ENCODE measurements at places on chromosomes 6 and 20. TPM values are rescaled to one million over a fixed set of nuclear protein-coding genes. Genes with fewer than 3 reads are reported as not detected.

DNA sequence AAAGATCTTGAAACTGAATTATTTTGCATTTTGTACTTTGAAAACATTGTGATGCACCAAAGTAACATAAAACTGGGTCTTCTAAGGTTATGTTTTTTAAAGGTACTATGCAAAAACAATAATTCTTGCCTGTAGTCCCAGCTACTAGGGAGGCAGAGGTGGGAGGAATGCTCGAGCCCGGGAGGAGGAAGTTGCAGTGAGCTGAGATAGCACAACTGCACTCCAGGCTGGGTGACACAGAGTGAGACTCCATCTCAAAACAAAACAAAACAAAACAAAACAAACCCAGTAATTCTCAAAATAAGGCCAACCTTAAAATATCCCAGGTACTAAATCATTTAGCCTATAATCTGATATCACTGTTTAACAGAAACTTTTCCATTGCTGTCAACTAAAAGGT lies 269.6 kb downstream of the KHDC1L start:
- peaks cover 28% of the 10 kb centered on the region for H3K4me1 ChIP-seq
- H3K27me3 ChIP-seq: no peaks in the 10 kb centered on the region
- no peak overlapping the region for H3K27ac ChIP-seq
- DNase-seq: no peak

The TBXT gene
- not detected for total RNA-seq

- H3K27ac ChIP-seq: no peak overlapping the region
- no peaks in the 10 kb centered on the region for H3K4me1 ChIP-seq
- no peaks in the 10 kb centered on the region for H3K36me3 ChIP-seq
Observed at GRCh38 chr6:12504325-12504966, 212.1 kb upstream of the PHACTR1 start.

The RWDD2A gene
- total RNA-seq: 6.1 TPM

DNA sequence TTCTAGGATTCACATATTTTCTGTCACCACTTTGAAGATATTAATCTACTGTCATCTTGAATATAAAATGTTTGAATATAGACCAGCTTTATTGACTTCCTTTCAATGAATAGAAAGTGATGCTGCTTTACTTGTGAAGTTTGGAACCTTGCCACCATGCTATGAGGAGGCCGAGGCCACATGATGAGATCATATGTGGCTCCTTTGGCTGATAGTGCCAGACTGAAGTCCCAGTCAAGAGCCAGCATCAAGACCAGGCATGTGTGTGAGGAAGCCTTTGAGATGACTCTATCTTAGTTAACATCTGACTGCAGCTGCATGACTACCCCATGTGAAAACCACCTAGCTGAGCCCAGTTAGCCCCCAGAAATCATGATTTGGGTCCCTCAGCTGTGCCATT lies 169.5 kb downstream of the OTOR start:
- DNase-seq: peak; percentile 36
- H3K27ac ChIP-seq: no peak overlapping the region
- H3K4me1 ChIP-seq: peaks cover 6% of the 10 kb centered on the region
- H3K27me3 ChIP-seq: no peaks in the 10 kb centered on the region
- H3K4me3 ChIP-seq: no peak overlapping the region

The ECT2L gene
- total RNA-seq: not detected

DNA sequence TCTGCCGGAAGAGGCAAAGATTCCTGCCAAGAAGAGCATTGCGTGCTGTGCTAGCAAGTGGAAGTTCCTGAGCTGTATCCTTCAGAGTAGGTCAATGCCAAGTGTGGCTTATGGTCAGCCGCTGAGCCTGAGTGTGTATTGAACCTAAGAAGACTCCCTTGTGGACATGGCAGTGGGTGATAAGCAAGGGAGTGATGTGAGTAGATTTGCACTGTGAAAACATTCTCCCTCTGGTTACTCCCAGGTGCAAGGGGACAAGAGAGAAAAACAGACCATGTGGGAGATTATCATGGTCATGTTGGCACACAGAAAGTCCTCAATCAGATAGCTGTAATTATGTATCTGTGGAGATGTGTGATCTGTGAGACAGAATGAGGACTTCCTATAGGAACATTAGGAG lies 6.1 kb upstream of the TMEM74B start:
- H3K4me3 ChIP-seq: no peak overlapping the region
- H3K27me3 ChIP-seq: peaks cover 53% of the 10 kb centered on the region
- DNase-seq: no peak
- no peak overlapping the region for H3K27ac ChIP-seq
- H3K36me3 ChIP-seq: no peaks in the 10 kb centered on the region

- no peak overlapping the region for H3K27ac ChIP-seq
- H3K4me3 ChIP-seq: no peak overlapping the region
- peaks cover 4% of the 10 kb centered on the region for H3K4me1 ChIP-seq
- H3K36me3 ChIP-seq: no peaks in the 10 kb centered on the region
- DNase-seq: no peak
- peaks cover 54% of the 10 kb centered on the region for H3K27me3 ChIP-seq
Observed at GRCh38 chr6:87902383-87902782, 145.3 kb upstream of the SPACA1 start.

DNA sequence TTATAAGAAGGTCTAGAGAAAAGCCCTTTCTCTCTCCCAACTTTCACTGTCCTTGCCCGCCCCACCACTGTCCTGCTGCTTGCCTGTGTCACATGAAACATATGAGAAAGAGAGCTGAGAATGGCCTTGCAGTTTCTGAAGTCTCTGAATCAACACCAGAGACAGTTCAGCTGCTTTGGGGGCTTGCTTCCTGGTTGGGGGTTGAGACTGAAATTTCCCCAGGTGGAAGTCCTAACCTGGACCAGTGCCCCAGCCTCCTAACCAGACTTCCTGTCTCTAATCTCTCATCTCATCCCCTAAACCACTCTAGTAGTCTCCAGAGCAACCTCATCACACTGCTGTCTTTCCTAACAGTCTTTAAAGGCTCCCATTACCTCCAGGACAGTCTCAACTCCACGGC lies 10.7 kb downstream of the TRAM2 start:
- no peaks in the 10 kb centered on the region for H3K27me3 ChIP-seq
- DNase-seq: no peak
- peaks cover 12% of the 10 kb centered on the region for H3K36me3 ChIP-seq
- peaks cover 69% of the 10 kb centered on the region for H3K4me1 ChIP-seq

The TSBP1 gene
- total RNA-seq: not detected

The SLC12A5 gene
- total RNA-seq: not detected

GRCh38 chr6:166323395-166323794 lies 15.2 kb upstream of the PRR18 start:
- peaks cover 29% of the 10 kb centered on the region for H3K36me3 ChIP-seq
- no peaks in the 10 kb centered on the region for H3K27me3 ChIP-seq
- H3K27ac ChIP-seq: no peak overlapping the region
- no peak overlapping the region for H3K4me3 ChIP-seq

GRCh38 chr6:170096803-170097504 lies 193.9 kb downstream of the DLL1 start:
- no peak overlapping the region for H3K4me3 ChIP-seq
- no peak overlapping the region for H3K27ac ChIP-seq
- H3K36me3 ChIP-seq: no peaks in the 10 kb centered on the region
- H3K4me1 ChIP-seq: no peaks in the 10 kb centered on the region
- no peaks in the 10 kb centered on the region for H3K27me3 ChIP-seq

- H3K27me3 ChIP-seq: no peaks in the 10 kb centered on the region
- H3K27ac ChIP-seq: no peak overlapping the region
- no peak overlapping the region for H3K4me3 ChIP-seq
- no peaks in the 10 kb centered on the region for H3K36me3 ChIP-seq
Observed at GRCh38 chr6:134146268-134147033, 94.0 kb upstream of the SLC2A12 start.

The SAMD3 gene
- 0.32 TPM for total RNA-seq

DNA sequence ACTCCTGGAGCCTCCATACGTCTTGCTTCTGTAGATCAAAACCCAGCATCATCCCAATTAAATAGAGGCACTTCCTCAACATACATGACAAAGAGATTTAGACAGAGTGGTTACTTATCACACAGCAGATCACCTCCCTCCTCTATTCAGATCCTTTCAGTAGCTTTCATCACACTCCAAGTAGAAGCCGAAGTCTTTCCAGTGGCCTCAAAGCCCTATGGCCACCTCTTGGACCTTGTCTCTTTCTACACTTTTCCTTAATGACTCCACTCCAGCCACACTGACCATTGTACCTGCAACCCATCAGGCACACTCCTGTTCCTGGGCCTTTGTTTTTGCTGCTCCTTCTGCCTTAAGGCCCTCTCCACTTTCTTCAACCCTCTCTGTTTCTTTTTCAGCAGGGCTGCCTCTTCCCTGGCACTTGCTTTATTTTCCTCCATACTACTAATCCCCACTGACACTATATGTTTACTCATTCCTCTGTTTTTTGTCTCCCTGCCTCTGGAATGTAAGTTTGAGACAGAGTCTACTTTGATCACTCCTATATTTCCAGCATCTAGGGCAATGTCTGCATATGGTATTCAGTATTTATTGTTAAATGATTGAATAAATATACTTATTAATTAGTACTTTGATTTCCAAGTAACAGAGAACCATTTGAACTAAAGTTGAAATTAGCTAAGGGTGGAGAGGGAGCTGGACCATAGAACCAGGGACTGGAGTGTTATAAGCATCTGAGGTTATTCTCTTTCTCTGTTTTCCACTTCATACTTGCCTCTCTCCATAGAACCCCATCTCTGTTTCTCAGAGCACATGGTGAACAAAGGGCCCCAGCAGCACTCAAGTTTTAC lies 43.4 kb upstream of the TRAM2 start:
- DNase-seq: no peak
- no peak overlapping the region for H3K27ac ChIP-seq
- H3K4me3 ChIP-seq: no peak overlapping the region
- no peaks in the 10 kb centered on the region for H3K27me3 ChIP-seq
- H3K4me1 ChIP-seq: peaks cover 12% of the 10 kb centered on the region

Data from GM23248 (cell line).